ENCODE measurements at places on chromosomes 6 and 20.

DNA sequence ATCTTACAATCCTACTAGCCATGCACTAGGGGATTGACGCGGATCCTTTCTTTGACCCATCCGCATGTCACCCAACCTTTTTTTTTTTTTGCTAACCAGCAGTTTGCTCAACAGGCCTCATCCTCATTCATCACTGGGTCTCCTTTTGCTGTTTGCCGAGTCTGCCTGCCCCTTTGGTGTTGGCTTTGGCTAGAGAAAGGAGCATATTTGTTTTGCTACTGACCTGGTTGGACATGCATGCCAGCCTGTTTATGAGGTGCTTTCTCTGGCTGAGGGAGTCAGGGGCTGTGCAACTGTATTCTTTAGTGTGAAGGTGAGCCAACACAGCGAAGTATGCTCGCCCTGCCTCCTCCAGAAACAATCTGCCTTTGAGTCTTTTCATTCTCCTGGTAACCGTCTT lies 40.2 kb downstream of the E2F3 start:
- DNase-seq: no peak

GRCh38 chr6:27049863-27050781 lies 197.4 kb upstream of the PRSS16 start:
- DNase-seq: no peak

DNA sequence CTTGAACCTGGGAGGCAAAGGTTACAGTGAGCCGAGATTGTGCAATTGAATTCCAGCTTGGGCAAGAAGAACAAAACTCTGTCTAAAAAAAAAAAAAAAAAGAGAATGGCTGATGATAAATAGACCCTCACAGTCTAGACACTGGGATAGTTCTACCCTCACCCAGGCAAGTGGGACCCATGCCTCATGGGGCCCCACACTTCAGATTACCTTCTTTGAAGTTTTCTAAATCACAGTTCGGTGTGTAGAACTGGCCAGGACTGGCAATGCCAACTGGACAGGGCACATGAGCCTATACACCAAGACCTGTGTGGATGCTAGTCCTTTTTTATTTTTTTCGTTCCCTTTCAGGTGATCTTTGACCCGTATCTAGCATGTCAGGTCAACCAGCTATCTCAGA lies 24.3 kb upstream of the VIP start:
- DNase-seq: no peak

- DNase-seq: no peak
These were observed 1.7 kb upstream of the MYB start for GRCh38 chr6:135179372-135179771.

Data from inflammatory macrophage (primary cell).